ENCODE measurements at places on chromosomes 12 and 14.

GRCh38 chr12:75913502-75914351 is 117.8 kb downstream of the PHLDA1 start:
- no peak for DNase-seq

DNA sequence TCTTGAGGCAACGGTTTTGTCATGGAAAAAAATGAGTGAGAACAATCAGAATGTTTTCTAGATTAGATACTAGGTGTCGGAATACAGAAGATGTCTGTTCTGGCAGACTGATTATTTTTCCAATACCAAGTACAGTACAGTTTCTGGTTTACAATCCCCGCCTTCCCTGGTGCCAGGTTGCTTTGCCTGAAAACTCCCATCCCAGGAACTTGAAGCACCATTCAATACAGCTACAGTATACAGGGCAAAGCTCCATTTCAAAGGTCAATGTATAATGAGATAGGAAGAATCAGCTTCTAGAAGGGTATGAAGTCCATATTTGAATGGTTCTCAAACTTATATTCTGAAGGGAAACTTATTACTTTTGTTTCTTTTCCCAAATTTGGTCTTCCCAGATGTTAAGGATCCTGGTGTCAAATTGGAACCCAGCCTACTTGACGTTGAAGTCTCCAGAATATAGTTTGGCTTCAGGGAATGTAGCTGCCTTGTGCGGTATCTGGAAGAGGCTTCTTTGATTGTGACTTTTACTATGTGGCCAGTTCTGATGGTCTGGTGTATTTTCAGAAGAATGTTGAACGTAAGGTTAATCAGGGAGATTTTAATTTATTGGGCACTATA is 238.0 kb upstream of the ATP2B1 start:
- DNase-seq = no peak

- DNase-seq = no peak
These were observed 48.4 kb downstream of the ELK3 start for GRCh38 chr12:96242597-96242996.

DNA sequence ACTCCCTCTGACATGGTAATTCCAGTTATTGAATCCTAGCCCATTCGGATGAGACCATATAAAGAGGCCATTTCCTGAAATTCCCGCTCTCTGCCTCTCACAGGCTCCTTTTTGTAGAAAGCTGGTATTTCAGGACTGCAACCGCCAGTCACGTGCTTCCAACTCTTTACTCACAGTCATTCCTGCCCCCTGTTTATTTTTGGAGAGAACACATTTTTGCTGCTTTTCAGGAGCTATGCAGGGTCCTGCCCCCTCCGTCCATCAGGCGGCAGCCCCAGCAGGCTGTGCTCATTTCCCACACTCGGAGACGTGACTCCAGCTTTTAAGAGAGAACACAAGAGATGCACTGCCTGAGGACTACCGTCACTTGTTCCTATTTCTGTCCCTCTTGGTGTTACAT is 26.8 kb downstream of the IFT43 start:
- no peak for DNase-seq

- DNase-seq = no peak
These were observed 7.4 kb upstream of the LLPH start for GRCh38 chr12:66137937-66138336.

GRCh38 chr12:92362785-92363184 is 217.1 kb upstream of the BTG1 start:
- DNase-seq = no peak

- no peak for DNase-seq
These were observed 31.7 kb downstream of the GRIP1 start for GRCh38 chr12:66647034-66647691.

DNA sequence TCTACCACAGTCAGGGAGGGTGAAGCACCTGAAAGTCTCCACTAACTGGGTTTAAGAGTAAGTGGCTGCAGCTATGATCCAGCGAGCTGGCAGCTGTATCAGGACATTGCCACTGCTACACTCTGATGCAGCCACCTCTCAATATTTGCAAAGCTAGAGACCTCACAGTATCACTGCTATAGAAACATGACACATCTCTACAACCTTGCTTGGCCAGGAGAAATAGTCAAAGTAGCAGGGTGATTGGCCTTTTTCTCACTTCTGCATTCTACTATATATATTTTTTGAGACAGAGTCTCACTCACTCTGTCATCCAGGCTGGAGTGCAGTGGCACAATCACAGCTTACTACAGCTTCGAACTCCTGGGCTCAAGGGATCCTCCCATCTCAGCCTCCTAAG is 9.3 kb upstream of the FMNL3 start:
- no peak for DNase-seq

DNA sequence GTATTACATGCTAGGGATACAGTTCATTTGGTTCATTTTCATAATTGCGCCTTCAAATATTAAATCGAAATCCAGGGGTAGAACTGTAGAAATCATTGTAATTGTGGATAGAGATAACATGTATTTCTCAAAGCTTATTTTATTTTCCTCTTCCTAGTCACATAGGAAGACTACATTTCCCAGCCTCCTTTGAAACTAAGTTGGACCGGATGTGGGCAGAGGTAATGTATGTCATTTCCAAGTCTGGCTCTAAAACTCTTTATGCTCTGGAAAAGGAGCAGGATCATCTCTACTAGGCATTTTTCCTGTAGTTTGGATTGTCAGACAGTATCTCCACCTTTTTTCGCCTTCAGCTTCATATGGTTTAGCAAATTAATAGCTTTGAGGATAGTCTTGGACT is 70.1 kb upstream of the CRY1 start:
- DNase-seq = no peak

GRCh38 chr12:113610698-113611097 is 139.0 kb upstream of the LHX5 start:
- DNase-seq = no peak

- peak; percentile 34 for DNase-seq
These were observed 9.9 kb upstream of the SLC38A2 start for GRCh38 chr12:46382408-46382963.

DNA sequence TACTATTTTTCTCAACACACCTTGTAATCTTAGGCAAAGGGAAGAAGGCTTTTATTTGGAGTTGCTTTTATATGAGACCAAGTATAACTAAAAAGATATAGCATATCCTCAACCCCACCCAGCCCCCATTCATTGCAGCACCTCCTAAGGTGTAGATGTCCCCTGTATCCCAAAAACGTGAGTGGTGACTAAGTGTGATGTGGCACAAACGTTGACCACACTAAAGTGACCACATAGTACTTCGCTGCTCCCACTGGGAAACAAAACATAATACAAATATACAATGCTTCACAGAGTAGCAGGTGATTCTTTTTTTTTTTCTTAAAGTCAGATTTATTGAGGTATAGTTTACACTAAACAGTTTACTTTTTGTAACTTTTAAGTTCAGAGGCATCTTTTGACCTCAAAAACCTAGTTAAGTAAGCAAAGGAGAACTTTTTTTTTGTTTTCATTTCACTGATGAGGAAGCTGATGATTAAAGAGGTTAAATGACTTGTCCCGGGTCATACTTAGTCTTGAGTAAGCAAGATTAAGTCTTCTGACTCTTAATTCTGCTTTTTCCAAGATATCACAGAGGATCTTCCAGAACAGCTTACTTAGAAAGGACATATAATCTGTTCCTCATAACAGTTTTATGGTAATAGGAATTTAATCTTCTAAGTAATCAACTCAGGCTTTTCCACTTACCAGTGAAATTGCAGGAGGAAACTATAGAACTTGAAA is 245.2 kb upstream of the PLEKHG7 start:
- DNase-seq = peak; percentile 88

DNA sequence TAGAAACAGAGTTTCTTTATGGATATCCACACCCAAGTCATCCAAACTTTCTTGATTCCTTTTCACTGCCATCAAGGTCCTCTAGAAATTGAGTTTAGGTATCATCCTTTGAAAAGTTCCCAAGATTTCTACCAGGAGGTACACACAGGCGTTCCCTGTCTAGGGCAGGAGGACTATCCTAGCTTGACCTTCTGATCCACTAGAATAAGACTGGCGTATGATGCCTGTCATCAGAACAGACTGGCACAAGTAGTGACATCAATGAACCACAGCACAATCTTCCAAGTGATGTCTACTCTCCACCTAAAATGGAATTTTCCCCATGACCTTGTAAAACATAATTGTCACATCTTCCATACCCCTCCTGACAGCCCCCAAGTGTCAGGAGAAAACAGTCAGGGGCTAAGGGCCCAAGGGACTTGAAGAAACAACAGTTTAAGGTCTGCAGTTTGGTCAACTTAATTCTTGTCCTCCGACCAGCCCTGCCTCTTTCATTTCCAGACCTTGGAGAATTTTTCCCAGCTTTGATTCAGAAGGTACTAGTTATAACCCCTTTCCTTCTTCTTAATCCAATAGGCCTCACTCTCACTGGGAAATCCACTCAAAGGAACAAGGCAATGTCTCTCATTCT is 100.7 kb upstream of the FKBP4 start:
- DNase-seq = no peak

DNA sequence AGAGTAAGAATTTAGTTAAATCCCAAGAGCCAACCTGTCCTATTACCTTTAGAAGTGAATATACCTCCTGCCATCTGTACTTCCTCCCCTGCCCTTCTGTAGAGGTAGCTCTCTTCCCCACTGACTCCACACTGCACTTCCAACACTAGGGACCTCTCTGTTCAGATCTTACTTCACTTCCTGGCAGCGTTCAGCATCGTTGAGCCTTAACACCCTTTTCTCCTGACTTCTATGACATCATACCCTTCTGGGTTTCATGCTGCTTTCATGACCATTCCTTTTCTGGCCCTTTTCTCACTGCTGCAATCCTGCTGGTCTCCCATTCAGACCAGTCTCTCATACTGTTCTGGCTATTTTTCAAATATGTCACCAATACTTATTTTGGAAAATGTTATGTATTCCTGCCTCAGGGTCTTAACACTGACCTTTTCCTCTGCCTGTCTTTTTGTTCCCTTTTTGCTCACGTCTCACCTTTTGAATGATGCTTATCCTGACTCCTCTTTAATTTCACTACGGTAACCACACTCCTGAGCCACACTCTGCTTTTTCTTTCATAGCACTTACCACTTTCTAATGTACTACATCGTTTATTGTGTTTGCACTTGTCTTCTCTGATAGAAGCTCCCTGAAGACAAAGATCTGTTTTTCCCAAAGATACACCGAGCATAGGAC is 67.6 kb downstream of the PLEKHA5 start:
- DNase-seq = no peak

DNA sequence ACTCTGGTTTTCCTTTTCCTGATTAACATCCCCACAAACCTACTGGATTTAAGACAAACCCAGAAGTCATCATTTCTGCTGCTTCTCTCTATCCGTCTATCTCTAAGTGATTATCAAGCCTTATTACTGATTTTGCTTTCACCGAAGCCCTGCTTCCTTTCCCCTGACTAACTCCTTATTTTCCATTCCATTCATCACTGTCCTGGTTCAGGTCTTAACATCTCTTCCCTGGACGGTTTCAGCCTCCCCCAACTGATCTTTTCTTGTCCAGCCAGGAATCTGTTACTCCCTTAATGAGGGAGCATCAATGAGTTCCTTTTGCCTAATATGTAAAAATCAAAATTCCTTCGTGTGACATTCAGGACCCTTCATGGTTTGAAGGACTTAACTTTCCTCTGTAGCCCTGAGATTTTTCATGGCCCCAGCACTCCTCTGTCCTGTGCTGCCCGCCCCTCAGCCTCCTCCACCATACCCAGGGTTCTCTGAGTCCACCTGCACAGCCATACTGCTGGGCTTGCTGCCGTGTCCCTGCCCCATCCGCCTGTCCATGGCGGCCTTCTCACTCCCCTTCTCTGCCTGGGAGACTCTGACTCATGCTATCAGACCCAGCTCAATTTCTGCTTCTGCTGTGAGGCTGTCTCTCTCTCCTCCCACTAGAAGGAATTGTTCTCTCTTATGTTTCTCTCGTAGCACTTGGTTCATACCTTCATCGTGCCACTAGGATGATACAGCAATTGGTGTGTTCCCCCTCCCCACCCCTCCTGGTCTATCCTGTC is 167.8 kb upstream of the HIF1A start:
- peak; percentile 60 for DNase-seq

GRCh38 chr14:103190741-103191140 is 67.5 kb downstream of the TNFAIP2 start:
- no peak for DNase-seq

DNA sequence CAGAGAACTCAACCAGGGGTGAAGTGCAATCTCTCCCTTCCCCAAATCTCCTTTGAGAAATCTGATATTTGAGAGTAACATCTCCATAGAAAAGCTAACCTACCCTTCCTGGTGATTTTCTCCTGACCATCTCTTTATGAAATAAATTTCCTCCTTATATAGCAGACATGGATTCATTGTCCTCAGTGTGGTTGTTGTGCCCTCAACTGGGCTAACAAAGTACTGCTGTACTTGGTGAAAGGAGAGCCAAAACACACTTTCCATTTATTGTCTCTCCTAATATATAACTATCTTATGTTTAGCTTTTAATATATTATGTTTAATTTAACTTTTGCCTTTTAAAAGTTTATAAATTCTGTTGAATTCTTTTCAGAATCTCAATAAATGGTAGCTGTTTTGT is 65.1 kb upstream of the SLCO1B1 start:
- DNase-seq = no peak

DNA sequence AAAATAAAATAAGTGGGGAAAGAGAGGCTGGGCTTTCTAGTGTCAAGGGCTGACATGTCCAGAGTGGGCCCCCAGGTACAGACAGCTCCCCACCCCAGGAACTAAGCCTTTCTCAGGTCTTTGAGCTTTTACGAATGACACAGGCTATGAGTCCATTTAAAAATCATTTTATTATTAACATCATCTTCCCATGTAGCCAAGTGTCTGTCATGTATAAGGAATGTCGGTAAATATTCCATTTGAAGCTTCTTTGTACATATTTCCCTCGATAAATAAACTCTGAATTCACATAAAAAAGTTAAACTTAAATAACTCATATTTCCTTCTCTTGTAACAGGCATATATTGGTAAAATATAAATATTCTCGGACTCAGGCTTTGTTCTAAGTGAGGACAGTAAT is 143.6 kb downstream of the CALM1 start:
- DNase-seq = no peak

- DNase-seq = no peak
These were observed 581.0 kb upstream of the TMEM132C start for GRCh38 chr12:127685931-127686330.

GRCh38 chr12:55974308-55974730 is 441 bp downstream of the RAB5B start:
- no peak for DNase-seq

- peak; percentile 61 for DNase-seq
These were observed 97.6 kb upstream of the SLC38A2 start for GRCh38 chr12:46470036-46470627.

DNA sequence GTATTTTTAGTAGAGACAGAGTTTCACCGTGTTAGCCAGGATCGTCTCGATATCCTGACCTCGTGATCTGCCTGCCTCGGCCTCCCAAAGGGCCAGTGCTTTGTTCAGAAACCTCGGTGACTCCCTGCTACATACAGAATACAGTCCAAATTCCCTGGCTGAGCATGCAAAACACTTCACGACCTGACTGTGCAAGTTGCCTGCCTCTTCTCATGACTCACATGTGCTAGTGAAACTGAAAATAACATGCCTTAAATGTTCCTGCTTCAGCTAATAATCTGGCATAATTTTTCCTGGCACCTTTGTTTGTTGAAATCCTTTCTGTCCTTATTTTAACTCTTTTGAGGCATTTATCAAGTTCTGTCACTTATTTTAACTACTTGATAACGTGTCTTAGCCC is 8.2 kb downstream of the DMAC2L start:
- no peak for DNase-seq

- DNase-seq = no peak
These were observed 9.8 kb upstream of the C12orf42 start for GRCh38 chr12:103505371-103506236.

GRCh38 chr12:100251917-100252316 is 15.0 kb downstream of the DEPDC4 start:
- no peak for DNase-seq
